ENCODE measurements at places on chromosomes 4 and X.

GRCh38 chrX:48685416-48685815 lies 1.8 kb downstream of the WAS start:
- DNase-seq = no peak

DNA sequence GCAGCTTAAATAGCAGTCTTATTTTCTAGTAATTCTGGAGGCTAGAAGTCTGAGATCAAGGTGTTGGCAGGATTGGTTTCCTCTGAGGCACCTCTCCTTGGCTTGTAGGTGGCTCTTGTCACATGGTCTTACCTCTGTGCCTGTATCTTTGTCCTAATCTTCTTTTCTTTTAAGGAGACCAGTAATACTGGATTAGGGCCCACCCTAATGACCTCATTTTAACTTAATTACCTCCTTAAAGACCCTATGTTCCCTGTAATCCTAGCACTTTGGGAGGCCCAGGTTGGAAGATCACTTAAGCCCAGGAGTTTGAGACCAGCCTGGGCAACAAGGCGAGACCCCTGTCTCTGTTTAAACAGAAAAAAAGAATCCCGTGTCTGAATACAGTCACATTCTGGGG lies 38.9 kb downstream of the ARHGAP10 start:
- no peak for DNase-seq

DNA sequence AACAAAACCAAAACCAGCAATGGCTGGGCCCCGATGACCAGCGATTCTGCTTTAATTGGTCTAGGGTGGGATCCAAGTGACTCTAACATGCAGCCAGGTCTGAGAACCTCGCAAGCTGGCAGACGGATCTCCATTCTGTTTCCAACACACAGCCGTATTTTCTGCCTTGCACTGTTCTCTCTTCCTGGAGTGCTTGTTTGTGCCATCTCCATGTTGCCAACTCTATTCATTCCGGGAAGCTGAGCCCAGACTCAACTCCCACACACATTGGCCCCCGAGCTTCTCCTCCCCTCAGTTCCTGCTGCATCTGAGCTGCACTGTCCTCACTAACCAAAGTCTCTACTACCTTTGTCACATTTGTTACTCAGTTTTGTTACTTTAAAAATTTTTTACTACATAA lies 35.6 kb downstream of the GEMIN8 start:
- no peak for DNase-seq

- no peak for DNase-seq
These were observed 77.6 kb downstream of the CFAP299 start for GRCh38 chr4:80413086-80413485.

GRCh38 chrX:139642241-139642927 lies 65.6 kb downstream of the MCF2 start:
- no peak for DNase-seq

DNA sequence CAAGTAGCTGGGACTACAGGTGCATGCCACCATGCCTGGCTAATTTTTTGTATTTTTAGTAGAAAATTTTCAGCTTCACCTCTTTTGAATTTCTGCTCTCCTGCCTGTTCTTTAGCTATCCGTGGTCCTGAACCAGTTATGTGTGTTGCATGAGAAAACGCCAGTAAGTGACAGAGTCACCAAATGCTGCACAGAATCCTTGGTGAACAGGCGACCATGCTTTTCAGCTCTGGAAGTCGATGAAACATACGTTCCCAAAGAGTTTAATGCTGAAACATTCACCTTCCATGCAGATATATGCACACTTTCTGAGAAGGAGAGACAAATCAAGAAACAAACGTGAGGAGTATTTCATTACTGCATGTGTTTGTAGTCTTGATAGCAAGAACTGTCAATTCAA lies 13.9 kb downstream of the ALB start:
- DNase-seq = no peak

DNA sequence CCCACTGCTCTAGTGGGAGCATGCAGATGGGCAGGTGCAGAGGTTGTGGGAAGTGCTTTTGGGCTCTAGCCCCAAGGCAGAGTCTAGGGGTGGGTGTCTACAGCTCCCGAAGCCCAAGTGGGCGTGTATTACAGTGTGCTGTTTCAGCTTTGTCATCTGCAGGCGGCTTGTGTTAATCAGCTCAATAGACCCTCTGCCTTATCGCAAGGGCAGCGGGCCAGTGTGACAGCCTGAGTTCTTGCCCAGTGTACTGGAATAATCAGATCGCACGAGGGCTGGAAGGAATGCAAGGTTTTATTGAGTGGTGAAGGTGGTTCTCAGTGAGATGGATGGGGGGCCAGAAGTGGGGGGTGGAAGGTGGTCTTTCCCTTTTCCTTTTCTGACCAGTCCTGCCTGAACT lies 529.4 kb upstream of the AMOT start:
- DNase-seq = no peak

- DNase-seq = no peak
These were observed 15.2 kb downstream of the GAB1 start for GRCh38 chr4:143351774-143352451.
